ENCODE measurements at places on chromosomes 4 and X. TPM values are rescaled to one million over a fixed set of nuclear protein-coding genes. Genes with fewer than 3 reads are reported as not detected.
A peak's percentile ranks its signal among the peaks of the same experiment; 100 is the strongest.

Gene SOX3
- total RNA-seq = 205 TPM

Gene VGLL1
- not detected for total RNA-seq

Gene NOX1
- not detected for total RNA-seq

Gene NPY5R
- 0.12 TPM for total RNA-seq

Gene CSAG1
- total RNA-seq = not detected

Gene MAGEE1
- 8.1 TPM for total RNA-seq

Gene TAF1
- total RNA-seq = 31.9 TPM

Gene GATA1
- not detected for total RNA-seq

DNA sequence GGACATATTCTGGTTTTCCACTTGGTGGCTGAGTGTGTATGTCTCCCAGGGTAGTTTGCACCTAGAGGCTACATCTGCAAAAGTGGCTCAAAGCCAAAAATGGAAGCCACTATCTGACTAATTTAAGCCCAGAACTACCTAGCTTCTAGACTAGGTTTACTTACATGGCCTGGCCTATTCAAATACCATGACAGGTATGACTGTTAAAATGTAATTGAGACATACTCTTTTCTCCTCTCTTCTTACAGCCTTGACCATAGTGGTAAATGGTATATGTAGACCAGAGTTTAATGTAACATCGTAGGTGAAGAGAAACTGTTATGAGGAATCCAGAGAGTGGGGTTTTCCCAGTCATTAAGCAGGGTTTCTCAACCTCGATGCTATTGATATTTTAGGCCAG lies 2.6 kb upstream of the TRPC5 start:
- H3K27ac ChIP-seq = no peak overlapping the region
- H3K36me3 ChIP-seq = no peaks in the 10 kb centered on the region
- H3K4me3 ChIP-seq = peak overlapping the region; percentile 36

DNA sequence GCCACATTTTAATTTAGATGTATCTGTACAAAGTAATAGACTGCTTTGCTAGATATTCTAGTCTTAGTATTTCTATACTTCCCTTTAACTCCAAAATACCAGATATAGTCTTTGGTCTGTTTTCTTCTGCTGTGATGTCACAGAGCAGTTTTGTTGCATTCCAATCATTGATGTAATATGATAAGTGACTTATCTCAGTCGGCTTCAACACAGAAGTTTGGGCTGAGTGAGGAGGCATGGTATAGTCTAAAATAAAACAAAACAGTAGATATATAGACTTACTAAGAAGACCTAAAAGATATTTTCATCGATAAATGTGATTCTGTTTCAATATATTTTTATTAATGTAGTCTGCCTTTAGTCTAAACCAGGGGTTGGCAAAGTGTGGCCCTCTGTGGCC lies 169.9 kb downstream of the DCK start:
- no peak for DNase-seq
- H3K4me3 ChIP-seq = no peak overlapping the region
- H3K36me3 ChIP-seq = no peaks in the 10 kb centered on the region
- peaks cover 4% of the 10 kb centered on the region for H3K4me1 ChIP-seq

- H3K36me3 ChIP-seq = no peaks in the 10 kb centered on the region
- H3K27ac ChIP-seq = no peak overlapping the region
- no peaks in the 10 kb centered on the region for H3K27me3 ChIP-seq
- DNase-seq = no peak
Observed at GRCh38 chr4:102506523-102506922, 5.4 kb downstream of the NFKB1 start.

- no peak overlapping the region for H3K4me3 ChIP-seq
- DNase-seq = no peak
- H3K4me1 ChIP-seq = peaks cover 6% of the 10 kb centered on the region
- H3K36me3 ChIP-seq = peaks cover 5% of the 10 kb centered on the region
- H3K27me3 ChIP-seq = no peaks in the 10 kb centered on the region
- no peak overlapping the region for H3K27ac ChIP-seq
Observed at GRCh38 chr4:181301735-181302710, 941.2 kb upstream of the TENM3 start.

GRCh38 chrX:470686-471085 lies 84.0 kb upstream of the PPP2R3B start:
- no peaks in the 10 kb centered on the region for H3K27me3 ChIP-seq
- H3K27ac ChIP-seq = no peak overlapping the region
- no peak overlapping the region for H3K4me3 ChIP-seq
- no peaks in the 10 kb centered on the region for H3K36me3 ChIP-seq
- H3K4me1 ChIP-seq = peaks cover under 1% of the 10 kb centered on the region
